GM03348 (cell line): ENCODE measurements at places on chromosomes 1 and 21.

DNA sequence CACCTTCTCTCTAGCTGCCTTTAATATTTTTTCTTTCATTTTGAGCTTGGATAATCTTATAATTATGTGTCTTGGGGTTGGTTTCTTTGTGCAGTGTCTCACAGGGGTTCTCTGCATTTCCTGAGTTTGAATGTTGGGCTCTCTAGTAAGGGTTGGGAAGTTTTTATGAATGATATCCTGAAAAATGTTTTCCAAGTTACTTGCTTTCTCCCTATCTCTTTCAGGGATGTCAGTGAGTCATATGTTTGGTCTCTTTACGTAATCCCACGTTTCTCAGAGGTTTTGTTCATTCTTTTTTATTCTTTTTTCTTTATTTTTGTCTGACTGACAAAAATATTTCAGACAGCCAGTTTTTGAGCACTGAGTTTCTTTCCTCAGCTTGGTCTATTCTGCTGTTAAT is 55.4 kb upstream of the CCDC190 start:
- peak; percentile 18 for DNase-seq

DNA sequence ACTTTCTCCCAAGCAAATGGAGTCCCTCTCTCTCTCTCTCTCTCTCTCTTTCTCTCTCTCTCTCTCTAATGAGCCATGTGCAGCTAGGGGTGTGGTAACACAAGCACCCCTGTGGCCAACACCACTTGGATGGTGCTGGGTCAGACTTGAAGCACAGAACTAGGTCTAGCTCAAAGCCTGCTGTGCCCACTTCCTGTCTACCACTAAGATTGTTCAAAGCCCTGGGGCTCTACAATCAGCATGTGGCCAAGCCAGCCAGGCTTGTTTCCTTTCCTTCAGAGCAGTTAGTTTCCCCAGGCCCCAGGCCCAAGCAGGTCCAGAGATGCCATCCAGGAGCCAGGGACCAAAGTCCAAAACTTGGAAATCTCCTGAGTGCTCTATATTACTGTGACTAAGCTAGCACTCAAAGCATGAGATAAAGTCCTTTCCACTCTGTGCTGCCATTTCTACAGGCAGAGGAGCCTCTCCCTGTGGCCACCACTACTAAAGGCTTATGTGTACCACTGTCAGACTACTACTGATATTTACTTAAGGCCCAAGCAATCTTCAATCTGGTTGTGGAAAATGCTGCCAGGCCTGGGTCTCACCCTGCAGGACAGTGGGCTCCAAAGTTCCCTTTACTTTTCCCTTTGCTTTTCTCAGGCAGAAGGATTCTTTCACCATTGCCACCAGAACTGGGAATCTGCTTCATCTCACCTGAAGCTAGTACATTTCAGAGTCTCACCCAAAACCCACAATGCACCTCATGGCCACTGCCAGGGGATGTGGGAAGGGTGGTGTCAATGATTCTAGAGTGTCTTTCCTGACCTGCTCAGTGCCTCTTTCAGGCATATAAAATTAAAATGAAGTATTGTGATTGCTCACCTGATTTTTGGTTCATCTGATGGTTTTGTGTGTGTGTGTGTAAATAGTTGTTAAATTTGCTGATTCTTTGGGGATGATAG is 999.5 kb downstream of the NCAM2 start:
- no peak for DNase-seq

DNA sequence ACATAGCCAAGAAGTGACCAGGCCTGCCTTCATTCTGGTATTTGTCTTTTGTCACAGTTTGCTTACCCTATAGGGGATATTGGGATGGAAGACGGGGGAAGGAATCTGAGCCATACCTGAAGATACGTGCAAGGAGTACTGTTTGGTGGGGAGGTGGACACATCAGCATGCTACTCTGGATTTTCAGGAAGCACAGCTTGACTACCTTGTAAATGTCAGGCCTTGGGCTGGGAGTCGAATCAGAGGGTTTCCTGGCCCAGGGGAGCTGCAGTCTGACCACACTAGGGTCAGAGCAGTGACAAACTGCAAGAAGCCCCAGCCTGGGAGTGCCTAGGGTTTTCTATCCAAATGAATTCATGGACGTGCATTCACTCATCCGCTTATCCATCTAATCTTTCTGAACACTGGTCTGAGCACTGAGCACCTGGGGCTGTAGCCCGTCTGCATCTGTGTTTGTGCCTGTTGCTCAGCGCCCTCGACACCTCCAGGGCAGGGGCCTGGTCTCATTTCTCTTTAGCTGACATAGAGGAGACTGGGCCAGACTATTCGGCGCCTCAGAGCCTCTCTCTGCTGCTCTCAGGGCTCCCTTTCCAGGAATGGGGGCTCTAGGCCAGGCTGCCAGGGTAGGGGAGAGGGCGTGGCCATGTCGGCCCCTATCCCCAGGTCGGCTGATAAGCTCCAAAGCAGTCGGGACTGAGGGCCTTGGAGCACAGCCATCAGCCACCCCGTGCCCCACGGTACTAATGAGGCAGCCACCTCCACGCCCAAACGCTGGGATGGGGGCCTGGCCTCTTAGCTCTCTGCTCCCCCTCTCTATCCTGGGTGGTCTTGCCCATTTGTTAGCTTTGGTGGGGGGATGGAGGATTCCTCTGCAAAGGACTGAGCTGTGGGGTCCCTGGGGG is 47.0 kb upstream of the SLC2A1 start:
- no peak for DNase-seq

DNA sequence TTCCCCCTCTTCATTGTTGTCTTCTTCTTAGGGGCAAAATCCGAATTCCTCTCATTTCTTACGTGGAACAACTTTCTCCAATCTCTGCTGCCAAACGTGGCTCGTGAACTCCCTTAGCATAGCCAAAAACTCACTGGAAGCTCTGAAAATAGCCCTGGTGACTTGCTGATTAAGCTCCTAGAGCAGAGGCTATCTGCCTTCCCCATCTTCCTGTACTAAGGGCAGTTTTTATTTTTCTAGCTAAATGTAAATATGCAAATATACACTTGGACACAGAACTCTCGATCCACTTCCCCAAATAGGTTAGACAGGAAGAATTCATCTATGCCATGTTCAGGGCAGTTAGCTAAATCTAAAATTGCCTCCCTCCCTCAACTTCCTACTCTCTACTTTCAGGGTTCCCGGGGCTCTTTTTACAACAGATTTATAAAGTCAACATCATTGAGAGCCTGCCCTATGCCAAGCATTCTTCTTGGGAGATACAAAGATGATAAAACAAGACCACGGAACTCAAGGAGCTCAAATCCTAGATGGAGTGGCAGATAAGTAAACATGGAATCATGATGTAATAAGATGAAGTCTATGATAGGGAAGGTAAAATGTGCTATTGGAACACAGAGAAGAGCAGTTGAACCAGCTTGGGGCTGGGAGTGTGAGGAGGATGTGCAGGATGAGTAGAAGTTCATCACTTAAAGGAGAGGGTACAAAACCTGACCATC is 59.4 kb upstream of the FMOD start:
- no peak for DNase-seq

- no peak for DNase-seq
Observed at GRCh38 chr1:181050922-181051321, 17.1 kb downstream of the MR1 start.

DNA sequence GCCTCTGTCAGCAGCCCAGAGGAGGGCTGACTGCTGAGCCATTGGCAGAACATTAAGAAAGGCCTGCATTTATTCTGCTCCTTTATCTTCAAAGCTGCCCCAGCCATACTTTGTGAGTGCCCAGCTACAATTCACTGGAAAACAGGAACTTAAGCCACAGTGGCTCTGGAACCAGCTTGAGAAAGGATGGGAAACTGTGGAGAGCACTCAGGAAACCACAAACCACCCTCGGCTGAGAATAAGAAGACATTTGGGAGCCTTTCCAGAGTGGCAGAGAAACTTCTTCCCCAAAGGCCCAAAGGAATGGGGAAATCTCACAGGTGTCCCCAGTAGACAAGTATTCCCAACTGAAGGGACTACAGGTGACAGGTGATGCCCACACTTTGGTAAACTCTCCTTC is 1.8 kb downstream of the LAMB3 start:
- peak; percentile 33 for DNase-seq

DNA sequence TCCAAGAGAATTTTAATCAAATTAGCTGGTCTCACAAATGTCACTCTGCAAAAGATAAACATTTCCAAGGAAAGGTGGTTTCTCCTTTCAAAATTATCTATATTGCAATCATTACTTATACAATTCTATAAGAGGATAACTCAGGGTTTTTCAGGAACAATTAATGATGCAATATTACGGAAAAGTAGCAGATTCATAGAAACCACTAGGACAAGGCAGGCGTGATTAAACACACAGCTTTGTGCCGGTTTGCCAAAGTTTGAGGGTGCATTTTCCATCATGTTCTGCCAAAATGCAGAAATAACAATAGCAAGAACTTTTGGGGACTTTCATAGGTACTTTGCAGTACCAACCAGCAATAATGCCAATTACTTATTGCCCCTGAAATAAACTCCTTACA is 605 bp downstream of the TNFRSF9 start:
- no peak for DNase-seq

DNA sequence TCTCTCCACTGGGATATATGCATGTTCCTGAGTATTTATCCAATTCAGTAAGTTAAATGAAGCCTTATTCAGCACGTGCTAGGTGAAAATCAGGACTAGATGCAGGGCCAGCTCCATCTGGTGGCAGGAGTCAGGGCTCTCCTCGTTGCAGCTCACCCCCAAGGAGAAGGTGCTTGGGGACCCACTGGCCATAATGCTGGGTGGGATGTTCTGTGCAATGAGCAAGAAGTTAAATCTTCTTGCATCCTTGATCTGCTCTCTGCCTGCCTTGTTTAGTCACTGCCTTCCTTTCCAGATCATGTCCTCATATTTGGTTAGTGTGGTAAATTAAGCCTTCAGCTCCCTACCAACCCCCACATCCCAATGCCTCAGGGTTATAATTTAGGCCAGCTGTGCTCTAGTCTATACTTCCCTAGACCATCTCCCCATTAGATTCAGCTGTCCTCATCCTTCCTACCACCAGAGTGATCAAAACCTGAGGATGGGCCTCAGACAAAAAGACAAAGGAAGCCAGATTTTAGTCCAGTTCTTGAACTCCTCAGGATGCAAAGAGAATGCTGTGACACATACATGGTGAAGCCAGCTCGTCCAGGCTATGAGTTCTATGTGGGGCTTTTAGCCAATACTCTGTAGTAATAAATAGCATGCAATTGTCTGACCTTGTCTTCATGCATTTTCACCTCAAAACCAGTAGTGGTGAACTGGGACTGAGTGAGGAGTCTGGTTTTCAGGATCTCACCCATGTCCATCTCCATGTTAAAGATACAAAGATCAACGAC is 55.9 kb downstream of the SEC16B start:
- DNase-seq, result peak; percentile 60

GRCh38 chr1:76632136-76632535 is 235.1 kb upstream of the ST6GALNAC5 start:
- DNase-seq, result no peak

- peak; percentile 83 for DNase-seq
Observed at GRCh38 chr1:39258146-39258924, 53.8 kb downstream of the MACF1 start.

DNA sequence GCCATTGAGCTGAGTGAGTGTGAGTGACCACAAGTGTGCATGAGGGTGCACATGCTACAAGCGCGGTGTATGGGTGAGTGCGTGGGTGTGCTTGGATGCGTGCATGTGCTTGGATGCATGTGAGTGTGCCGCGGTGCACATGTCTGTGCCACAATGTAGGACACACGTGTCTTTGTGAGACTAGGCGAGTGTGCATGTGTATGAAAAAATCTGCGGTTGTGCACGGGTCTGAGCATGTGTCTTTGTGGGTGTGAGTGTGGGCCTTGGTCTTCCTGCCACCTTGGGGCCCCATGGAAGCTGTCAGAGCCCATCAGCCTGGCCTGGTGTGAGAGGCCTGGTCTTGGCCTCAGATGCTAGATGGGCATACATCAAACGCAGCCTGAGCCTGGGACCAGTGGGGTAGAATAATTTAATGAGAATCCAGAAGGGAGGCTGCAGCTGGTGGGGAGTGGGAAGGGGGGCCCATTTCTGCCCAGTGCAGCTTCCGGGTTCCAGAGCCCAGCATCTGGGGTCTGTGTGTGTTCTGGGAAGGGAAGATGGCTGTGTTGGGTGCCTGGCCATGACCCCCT is 103.9 kb upstream of the SLC2A1 start:
- DNase-seq, result no peak

DNA sequence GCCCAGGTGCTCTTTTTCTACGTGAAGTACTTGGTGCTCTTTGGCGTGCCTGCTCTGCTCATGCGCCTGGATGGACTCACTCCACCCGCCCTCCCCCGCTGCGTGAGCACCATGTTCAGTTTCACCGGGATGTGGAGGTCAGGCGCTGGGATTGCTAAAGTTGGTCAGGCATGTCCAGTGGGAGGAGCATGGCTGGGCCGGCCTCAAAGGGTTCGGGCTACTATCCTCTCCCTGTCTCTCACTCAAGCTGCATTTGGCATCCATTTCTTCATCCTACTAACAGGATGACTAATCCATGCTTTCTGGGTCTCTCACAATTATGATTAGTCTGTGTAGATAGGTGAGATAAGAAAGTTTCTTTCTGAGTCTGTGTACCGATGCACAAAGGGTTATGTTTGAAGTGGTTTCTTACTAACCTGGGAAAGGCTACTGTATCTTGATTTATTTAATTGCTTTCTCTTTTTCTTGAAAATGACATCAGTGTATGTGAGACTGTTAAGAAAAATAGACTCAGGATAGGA is 135.9 kb downstream of the HHAT start:
- DNase-seq, result no peak

DNA sequence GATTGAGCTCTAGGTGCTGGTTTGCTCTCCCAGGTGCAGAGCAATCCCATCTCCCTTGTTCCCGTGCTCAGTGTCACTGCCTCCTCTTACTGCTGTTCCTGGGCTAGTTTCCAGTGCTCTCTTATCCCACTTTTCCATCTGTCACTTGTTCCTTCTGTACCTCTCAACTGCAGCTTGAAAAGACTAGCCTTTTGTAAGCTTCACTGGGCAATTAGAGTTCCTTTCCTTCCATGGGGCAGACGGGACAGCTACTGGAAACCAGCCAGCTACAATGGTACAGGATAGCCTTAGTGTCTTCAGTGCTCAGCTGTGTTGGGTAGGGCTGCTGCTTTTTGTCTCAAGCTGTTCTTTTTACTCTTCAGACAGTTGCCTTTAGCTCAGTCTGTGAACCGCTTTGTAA is 31.6 kb downstream of the AGT start:
- no peak for DNase-seq

DNA sequence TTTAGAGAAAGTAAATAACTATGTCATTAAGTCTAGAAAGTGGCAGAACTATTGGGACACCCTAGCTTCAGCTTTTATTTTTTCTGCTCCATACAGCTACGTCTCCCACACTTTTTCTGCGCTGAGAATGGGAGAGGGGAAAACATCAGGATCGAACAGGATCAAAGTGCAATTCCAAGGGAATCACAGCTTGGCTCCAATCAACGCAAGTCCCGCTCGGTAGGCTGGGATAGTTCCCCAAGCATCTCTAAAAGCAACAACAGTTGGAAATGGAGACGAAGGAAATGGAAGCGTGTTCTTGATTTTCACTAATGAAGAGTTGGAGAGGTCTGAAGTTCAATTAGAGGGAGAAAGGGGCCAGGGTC is 536 bp downstream of the HMGCL start:
- peak; percentile 25 for DNase-seq

GRCh38 chr1:6476483-6476882 is 10.5 kb upstream of the TNFRSF25 start:
- no peak for DNase-seq
